ENCODE measurements at places on chromosomes 1 and 21. TPM values are rescaled to one million over a fixed set of nuclear protein-coding genes. Genes with fewer than 3 reads are reported as not detected.

HAO2 gene
- total RNA-seq: not detected

RXFP4 gene
- not detected for total RNA-seq

FCRL4 gene
- total RNA-seq: not detected

RIMS3 gene
- total RNA-seq: 0.78 TPM

EVA1C gene
- 19.6 TPM for total RNA-seq

DLGAP3 gene
- not detected for total RNA-seq

GOLT1A gene
- total RNA-seq: not detected

FNDC10 gene
- 0.76 TPM for total RNA-seq

OXCT2 gene
- 0.44 TPM for total RNA-seq

ADAMTS5 gene
- total RNA-seq: 1.1 TPM

ANXA9 gene
- total RNA-seq: not detected

AKIRIN1 gene
- total RNA-seq: 54.1 TPM

SLC30A1 gene
- 14.5 TPM for total RNA-seq

MATN1 gene
- 0.26 TPM for total RNA-seq

AGMAT gene
- 0.53 TPM for total RNA-seq

TMEM52 gene
- total RNA-seq: 0.87 TPM

CACNA1S gene
- total RNA-seq: not detected

CFHR2 gene
- total RNA-seq: not detected

ILF2 gene
- total RNA-seq: 347 TPM

USH2A gene
- total RNA-seq: not detected

C1orf115 gene
- 2.5 TPM for total RNA-seq

PRRX1 gene
- total RNA-seq: 1.2 TPM

SPATA46 gene
- total RNA-seq: not detected

ITLN2 gene
- total RNA-seq: not detected

KCNE2 gene
- total RNA-seq: not detected

NECTIN4 gene
- 0.21 TPM for total RNA-seq

FBLIM1 gene
- 151 TPM for total RNA-seq

IPO13 gene
- 25.8 TPM for total RNA-seq

FAM163A gene
- total RNA-seq: not detected

AGRN gene
- total RNA-seq: 55.9 TPM

FAM3B gene
- not detected for total RNA-seq

SLAMF9 gene
- not detected for total RNA-seq

BRINP3 gene
- total RNA-seq: not detected

DARS2 gene
- 32.4 TPM for total RNA-seq

TNN gene
- total RNA-seq: 6.0 TPM

TMPRSS15 gene
- not detected for total RNA-seq

F13B gene
- not detected for total RNA-seq

SDC3 gene
- 43.6 TPM for total RNA-seq

CYP4Z1 gene
- total RNA-seq: not detected

S100A3 gene
- 0.31 TPM for total RNA-seq

PCBP3 gene
- 29.4 TPM for total RNA-seq

DNAH14 gene
- 51.7 TPM for total RNA-seq

OR2L8 gene
- total RNA-seq: not detected

PGBD5 gene
- 1.3 TPM for total RNA-seq

SPRR1B gene
- total RNA-seq: not detected

GPATCH4 gene
- total RNA-seq: 18.4 TPM

TDRD5 gene
- not detected for total RNA-seq

RORC gene
- not detected for total RNA-seq

KDF1 gene
- not detected for total RNA-seq

HAPLN2 gene
- not detected for total RNA-seq
